ENCODE measurements at places on chromosomes 13 and 19. TPM values are rescaled to one million over a fixed set of nuclear protein-coding genes. Genes with fewer than 3 reads are reported as not detected.

RSPH6A gene
- total RNA-seq = not detected

- DNase-seq = no peak
These were observed 92.3 kb upstream of the UQCRFS1 start for GRCh38 chr19:29305268-29305667.

DNA sequence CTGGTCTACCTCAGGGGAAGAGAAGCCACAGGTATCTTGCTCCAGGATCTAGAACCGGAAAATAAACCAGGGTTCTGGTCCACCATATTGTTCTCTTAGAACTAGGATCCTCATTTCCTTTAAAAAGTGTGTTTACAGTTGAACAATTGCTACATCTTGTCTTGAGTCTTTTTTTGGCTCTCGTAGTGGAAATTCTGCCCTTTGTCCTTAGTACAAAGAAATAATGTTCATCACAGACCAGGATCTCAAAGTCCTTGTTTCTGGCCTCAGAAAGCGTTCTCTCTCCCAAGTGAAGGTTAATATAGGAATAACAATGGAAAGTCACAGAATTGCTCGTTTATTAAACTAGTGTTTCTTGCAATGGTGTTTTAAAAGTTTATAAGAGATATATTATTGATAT lies 20.8 kb downstream of the KLF2 start:
- DNase-seq = no peak

- DNase-seq = no peak
These were observed 60.0 kb downstream of the TEX29 start for GRCh38 chr13:111380431-111380830.

- DNase-seq = no peak
These were observed 704.4 kb upstream of the PCDH20 start for GRCh38 chr13:62119739-62120700.

DNA sequence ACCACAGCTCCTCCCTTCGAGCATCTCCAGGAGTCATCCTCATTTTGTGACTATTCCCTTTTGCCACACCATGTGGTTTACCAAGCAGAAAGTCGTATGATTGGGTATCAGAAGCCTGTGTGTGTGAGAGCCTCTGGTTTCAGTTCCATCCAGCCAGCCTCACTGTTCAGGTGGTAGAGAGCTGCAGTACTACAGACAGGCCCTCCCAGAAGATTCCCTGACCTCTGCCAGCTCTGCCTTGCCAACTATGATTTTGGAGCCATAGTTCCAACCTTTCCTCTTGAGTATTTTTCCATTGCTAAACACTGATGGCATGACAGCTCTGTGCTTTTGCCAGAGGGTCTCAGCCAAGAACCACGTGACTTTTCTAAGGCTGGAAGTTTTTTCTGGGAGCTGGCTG lies 82.5 kb downstream of the DHRS12 start:
- DNase-seq = no peak
